SW480 (cell line): ENCODE measurements at places on chromosomes 2 and 18.

- DNase-seq: no peak
These were observed 28.6 kb downstream of the DNMT3A start for GRCh38 chr2:25312958-25313710.

- DNase-seq: no peak
These were observed 91.9 kb upstream of the CELF4 start for GRCh38 chr18:37657493-37657892.

- no peak for DNase-seq
These were observed 74.8 kb upstream of the COL5A2 start for GRCh38 chr2:189254268-189254883.

DNA sequence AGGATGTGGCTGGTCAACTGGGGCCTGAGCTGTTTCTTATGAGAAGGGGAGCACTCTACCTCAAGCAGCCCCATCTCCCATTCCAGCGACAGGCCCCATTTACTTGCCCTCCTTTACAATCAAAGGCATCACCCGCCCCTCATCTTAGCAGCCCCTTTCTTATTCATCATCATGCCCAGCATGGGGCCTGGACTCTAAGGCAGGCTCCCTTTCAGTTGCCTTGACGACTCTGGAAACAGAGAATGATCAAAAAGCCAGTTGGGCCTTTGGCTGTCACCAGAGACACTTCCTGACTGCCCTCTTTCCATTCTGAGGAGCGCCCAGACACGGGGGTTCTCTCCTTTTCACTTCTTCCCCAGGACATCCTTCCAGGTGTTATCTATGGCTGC lies 11.2 kb downstream of the CELF4 start:
- no peak for DNase-seq

GRCh38 chr2:237500681-237501424 lies 13.8 kb downstream of the MLPH start:
- DNase-seq: peak; percentile 81

DNA sequence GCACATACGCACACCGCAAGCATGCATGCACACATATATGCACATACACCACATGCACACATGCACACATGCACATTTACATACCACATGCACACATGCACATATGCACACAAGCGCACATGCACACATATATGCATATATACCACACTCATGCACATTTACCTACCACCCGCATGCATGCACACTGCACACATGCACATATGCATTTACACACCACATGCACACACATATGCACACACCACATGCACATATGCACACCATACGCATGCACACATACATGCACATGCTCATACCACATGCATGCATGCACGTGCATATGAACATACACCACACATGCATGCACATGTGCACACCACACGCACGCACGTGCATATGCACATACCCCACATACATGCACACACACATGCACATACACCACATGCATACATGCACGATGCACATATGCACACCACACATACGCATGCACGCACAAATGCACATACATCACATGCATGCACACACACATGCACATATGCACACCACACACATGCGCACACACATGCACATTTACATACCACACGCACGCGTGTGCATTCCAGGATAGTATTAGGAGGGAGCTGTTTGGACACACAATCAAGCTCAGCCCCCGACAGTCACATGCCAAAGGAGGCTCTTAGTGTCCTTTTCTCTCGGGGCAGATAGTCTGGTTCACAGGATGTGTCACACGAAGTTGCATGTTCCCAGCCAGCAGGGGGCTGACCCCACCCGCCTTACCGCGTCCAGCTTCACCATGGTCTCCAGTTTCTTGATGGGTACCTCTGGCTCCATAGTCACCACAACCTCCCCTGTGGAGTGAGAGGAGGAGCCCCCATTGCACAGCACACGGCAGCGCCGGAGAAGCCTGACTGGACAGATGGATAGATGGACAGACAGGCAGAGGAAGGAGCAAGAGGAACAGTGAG lies 5.9 kb downstream of the OTOF start:
- no peak for DNase-seq

- DNase-seq: no peak
These were observed 87.8 kb downstream of the CALCRL start for GRCh38 chr2:187360286-187360685.

GRCh38 chr2:71067567-71068217 lies 756 bp upstream of the NAGK start:
- no peak for DNase-seq

- no peak for DNase-seq
These were observed 549.0 kb downstream of the ZNF804A start for GRCh38 chr2:185147361-185147760.

DNA sequence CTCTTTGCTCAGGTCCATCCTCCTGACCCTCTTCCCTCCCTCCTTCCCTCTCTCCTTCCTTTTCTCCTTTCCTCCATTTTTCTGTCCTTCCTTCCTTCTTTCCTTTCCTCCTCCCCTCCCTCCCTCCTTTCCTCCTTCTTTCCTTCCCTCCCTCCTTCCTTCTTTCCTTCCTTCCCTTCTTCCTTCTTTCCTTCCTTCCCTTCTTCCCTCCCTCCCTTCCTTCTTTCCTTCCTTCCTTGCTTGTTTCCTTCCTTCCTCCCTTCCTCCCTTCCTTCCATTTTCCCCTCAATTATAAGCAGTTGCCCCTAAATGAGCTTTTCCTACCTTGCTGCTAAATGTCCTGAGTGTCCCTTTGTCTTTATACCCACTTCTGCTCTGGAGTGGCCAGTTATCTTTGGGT lies 103.3 kb downstream of the NDUFA10 start:
- DNase-seq: no peak

DNA sequence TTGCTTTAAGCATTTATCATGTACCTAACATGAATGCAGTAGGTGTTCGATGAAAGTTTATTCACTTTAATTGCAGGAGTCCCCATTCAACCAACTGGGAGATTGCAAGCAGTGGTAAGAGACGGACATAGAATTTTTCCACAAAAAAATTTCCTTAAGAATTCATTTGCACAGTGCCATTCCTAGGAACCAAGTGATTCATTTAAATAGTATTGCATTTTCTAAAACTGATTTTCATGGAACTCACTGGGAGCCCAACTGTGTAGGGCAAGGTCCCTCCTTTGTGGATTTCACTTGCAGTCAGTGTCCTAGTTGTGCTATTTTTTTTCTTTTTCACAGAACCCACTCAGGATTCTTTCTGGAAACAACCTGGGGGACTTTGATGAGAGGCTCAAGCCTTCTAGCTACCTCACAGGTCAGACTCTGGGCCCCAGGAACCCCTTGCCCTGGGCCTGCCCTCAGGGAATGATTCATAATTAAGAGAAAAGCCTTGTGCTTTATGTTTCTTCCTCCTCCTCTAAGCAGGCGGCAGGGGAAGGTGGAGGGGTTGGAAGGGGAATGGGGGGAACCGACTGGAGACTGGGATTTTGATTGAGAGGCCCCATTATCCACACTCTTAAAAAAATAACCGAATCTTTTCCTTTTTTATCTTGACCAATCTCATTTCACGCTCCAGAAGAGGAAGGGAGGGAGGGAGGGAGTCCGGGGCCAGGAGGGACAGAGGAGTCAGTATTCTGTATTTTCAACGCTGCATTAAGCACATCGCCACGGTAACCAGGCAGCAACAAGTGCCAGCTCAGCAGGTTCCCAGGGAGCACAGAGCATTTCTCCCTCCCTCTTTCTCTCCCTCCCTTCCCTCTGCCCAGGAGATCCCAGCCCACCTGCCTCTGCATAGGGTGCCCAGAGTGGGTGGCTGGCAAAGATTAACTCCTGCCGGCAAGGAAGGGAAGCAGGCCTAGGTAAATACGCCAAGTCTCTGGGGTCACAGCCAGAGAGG lies 51.8 kb downstream of the PSD4 start:
- DNase-seq: peak; percentile 62

DNA sequence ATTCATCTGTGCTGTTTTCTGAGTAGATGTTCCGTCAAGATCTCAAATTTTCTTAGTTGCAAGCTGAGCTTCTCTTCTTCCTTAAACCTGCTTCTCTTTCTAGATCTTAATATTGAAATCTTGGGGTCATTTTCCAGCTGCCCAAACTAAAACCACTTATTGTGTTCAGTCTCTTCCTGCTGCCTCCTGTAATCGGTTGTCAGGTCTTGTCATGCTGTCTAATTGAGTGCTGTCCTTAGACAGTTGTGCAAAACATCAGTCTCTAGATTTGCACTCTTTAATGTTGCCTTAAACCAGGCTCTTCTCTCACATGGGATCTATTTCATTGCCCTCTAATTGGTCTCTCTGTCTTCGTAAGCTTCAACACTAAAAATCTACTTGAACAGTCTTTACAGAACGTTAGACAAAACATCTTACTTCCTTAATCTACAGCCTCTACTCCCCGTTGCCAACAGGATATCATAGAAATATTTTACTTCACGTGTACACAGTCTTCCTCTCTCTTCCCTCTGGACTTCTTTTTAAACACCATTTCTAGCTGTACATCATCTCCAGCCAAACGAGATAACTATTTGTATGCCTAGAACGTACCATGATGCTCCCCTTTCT lies 34.9 kb downstream of the GPD2 start:
- no peak for DNase-seq

DNA sequence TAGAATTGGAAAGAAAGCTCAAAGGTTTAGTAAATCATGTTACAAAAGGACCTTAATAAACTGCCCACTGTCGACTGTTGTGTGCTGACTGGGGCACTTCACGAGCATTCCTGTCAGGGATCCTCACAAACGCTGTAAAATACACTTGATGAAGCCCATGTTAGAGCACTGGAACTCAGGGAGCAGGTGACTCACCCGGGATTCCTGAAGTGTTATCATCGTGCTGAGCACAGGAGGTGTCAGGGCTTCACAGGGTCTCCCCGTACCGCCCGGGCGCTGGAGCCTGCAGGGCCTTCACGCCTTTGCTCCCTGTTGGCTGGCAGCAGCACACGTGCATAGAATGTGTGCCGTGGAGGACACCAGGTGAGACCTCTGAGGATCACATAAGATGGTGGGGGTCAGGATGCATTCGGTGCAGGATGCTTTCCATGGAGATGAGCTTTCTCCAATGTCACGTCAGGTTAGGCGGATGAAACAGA lies 187.3 kb downstream of the SNTG2 start:
- no peak for DNase-seq

DNA sequence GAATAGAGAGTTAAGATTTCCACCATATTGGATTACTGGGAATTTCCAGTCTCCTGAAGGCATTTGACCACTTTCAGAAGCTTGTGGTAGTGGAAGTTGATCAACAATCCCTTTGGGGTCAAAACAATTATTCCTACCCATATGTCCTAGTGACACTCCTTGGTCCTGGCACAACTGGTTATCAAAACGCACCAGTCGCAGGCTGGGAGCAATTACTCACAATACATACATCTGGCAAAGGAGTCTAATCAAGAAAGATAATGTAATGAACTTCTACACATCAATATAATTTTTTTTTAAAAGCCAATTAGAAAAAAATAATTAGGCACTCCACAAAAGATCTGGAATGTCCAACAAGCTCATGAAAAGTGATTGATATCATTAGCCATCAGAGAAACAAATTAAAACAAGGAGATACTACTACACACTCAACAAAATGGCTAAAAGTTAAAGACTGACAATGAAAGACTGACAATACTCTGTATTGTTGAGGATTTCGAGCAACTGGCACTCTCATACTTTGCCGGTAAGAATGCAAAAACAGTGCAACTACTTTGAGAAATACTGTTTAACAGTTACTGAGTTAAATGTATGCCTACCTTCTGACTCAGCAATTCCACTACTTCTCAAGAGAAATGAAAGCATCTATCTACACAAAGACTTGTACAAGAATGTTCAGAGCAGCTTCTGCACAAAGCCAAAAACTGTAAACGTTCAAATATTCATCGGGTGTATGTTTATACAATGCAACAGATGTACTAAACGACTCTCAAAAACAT lies 2.0 kb downstream of the INO80C start:
- DNase-seq: no peak

DNA sequence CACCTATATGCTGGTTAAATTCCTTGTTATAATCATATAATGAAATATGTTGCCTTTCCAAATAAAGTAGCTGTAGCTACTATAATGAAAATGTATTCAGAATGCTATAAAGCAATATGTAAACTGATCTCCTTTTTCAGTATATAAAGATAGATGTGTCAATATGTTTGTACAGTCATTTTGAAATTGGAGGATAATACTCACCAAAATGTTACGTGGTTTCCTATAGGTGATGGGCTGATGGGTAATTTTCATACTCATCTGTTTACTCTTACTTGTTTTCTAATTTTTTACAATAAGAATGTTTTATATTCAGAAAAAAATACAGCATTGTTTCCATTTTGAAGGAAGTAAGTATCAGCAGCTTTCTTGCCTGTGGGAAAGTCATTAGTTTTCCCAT lies 70.2 kb downstream of the PRKRA start:
- DNase-seq: no peak

DNA sequence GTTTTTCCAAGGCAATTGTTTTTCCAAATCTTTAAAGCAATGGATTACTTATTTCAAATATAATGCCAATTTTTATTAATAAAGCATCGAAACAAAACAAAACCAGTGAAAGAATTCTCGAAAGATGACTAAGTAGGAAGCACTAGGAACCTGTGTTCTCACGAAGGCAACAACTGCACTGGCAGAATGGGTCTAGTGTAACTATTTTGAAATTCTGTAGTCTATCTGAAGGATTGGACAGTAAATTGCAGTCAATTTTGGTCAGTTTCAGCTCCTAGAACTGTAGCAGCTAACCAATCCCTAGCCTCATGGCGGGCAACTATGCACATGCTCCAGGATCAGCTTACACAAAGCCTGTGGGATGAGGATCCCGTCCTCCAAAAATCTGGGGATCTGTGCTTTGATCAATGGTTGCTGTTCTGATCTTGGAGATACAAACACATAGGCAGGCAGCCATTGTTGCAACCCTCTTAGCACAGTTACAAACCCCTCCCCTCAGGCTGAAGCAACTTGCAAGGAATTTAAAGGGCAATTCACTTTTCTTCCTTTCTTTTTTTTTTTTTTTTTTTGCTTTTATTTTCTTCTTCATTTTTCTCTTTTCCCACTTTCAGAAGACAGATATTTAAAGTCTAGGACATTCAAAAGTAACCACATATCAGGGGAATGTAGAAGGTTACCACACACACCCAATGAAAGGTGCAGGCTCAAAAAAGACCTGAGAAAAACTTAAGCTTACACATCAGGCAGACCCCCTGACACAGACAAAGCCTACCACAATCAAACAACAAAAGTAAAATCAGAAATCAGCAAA lies 147.6 kb downstream of the THADA start:
- DNase-seq: no peak

GRCh38 chr2:208980321-208980720 lies 443.5 kb upstream of the MAP2 start:
- no peak for DNase-seq

DNA sequence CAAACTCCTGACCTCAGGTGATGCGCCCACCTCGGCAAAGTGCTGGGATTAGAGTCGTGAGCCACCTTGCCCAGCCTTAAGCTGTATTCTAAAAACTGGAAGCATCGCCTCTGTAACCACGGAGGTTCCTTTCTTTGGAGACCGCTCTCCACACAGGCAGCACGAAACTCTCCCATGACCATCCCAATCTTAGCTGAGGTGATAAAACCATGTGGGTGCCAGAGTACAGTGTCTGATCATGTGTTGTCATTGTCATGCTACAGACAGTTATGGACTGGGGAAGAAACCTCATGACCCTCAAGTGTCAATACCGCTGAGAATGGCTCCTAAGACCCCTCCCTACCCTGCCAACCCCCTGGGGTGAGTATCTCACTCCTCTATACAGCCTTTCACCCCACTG lies 41.4 kb upstream of the EPG5 start:
- no peak for DNase-seq

- DNase-seq: no peak
These were observed 380.7 kb downstream of the RBM43 start for GRCh38 chr2:150880986-150881385.

- DNase-seq: no peak
These were observed at the start of gene GYPC for GRCh38 chr2:126655500-126656430. Gene GYPC (plus strand): TSS chr2:126656158. CDS start chr2:126656264, 106 bp downstream.
